ENCODE measurements at places on chromosomes 4 and X. TPM values are rescaled to one million over a fixed set of nuclear protein-coding genes. Genes with fewer than 3 reads are reported as not detected.
A peak's percentile ranks its signal among the peaks of the same experiment; 100 is the strongest.

GRCh38 chrX:128728943-128729342, 676.7 kb upstream of the ACTRT1 start:
- no peak for DNase-seq

- DNase-seq: no peak
Measured at GRCh38 chrX:78922754-78923153, 22.4 kb upstream of the P2RY10 start.

DNA sequence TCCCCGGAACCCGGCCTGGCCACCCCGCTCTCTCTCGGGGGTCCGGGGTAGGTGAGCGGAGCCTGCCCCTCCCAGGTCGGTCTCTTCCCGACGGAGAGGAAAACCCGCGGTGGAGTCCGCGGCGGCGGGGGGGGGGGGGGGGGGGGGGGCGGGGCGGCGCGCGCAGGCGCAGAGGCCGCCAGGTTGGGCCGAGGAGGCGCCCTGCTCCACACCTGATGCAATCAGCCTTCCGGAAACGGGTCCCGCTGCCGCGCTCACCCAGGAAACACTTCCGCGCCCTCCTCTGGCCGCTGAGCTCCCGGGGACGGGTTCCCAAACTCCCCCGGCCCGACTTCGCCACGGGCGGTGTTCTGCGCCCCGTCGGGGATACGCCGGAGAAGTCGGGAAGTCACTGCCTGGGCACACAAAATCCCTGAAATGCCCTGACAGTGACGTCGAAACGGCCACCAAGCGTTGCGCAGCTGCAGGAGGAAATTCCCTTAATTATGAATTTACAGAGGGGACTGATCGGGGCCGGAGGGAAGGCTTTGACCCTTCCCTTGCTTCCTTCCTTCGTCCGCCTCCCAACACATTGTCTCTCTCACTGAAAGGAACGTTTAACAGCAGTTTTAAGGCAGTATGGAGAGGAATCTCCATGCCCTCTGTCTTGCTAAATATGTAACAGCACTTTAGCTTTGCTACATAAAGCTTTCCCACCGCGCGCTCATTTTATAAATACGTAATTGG, 2.1 kb upstream of the APBB2 start:
- peak; percentile 84 for DNase-seq

GRCh38 chr4:42482516-42483327, 85.4 kb downstream of the SHISA3 start:
- DNase-seq: no peak

The BEND2 gene
- not detected for total RNA-seq

The IBSP gene
- not detected for total RNA-seq

The ADGRG2 gene
- total RNA-seq: 0.63 TPM

Data from Daoy (cell line).